CD8-positive, alpha-beta memory T cell (primary cell): ENCODE measurements at places on chromosomes 7 and 10. TPM values are rescaled to one million over a fixed set of nuclear protein-coding genes. Genes with fewer than 3 reads are reported as not detected.

UNCX gene
- polyA plus RNA-seq, result not detected

SEPHS1 gene
- polyA plus RNA-seq, result 22.4 TPM

HMX3 gene
- not detected for polyA plus RNA-seq

VPS37D gene
- polyA plus RNA-seq, result 0.17 TPM

CYP3A4 gene
- polyA plus RNA-seq, result not detected

PDZD7 gene
- 0.23 TPM for polyA plus RNA-seq

COA1 gene
- 68.9 TPM for polyA plus RNA-seq
